Stimulated activated CD4-positive, alpha-beta T cell treated with anti-CD3 and anti-CD28 coated beads, TNF-alpha, amount 100 ng/mL, for 1 hour (primary cell): ENCODE measurements at places on chromosomes 11 and 22.

GRCh38 chr11:66317723-66318599 is 1.1 kb upstream of the CD248 start:
- DNase-seq, result no peak

- no peak for DNase-seq
Observed at GRCh38 chr11:14422052-14422813, 63.2 kb upstream of the RRAS2 start.

DNA sequence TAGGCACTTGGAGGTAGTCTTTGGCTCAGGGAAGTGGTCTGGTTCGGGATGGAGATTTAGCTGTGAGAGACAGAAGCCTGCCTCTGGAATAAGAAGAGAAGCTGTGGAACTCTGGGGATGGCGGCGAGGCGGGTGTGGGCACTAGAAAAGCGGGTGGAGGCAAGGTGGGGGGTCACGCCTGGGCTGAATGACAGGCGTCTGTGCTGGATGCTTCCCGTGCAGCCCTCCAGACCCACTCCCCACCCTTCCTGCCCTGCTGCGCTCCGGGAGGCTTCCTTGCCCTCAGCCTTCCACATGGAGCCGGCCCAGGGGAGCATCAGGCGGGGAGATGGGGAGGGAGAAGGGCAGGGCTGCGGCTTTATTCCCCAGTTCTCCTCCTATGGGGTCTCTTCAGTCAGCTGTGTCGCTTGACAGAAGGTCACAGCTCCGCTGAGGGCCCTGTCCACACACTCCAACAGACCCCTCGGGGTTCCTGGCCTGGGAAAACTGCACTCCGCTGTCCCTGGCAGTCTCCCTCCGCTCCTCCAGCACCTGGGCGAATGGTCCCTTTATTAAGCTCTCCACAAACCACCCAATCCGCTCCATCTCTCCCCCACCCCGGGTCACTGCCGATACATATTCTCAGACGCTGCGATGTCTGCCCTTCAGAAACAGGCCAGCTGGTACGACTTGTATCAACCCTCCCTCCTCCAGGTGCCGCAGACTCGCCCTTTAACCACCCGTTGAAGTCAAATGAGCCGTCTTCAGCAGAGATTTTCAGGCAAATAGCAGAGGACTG is 6.2 kb downstream of the DNAJB13 start:
- DNase-seq, result no peak

DNA sequence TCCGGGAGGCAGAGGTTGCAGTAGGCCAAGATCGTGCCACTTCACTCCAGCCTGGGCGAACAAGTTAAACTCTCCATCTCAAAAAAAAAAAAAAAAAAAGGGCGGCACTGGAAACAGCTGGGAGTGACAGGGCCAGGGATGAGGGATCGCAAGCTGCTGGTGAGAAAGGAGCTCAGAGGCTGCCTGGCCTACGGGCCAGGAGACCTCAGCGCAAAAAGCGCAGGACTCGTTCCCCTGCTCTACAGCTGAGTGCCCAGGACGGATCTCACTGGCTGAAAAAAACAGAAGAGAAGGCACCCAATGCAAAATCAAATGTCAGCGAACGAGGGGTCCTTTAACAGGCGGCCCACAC is 650 bp upstream of the NUP50 start:
- DNase-seq, result no peak

DNA sequence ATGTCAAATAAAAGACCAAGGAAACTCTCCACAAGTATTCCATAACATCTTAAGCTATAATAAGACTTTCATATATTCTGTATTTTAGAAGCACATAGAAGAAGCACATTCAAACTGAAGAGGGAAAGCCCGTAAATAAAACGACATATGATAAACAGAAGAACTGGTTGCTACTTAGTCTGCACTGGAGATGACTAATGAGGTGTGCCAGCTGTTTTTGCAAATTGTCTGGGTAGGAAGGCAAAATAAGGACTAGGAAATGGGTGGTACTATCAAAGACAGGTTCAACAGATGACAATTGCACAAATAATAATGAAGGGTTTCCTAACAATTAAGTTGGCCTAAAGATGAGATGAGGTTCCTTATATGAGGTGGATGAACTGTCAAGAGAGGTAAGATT is 593.2 kb upstream of the CCDC179 start:
- DNase-seq, result no peak

- no peak for DNase-seq
Observed at GRCh38 chr22:30010789-30011405, 69.4 kb upstream of the HORMAD2 start.

GRCh38 chr22:48824712-48825651 is 1002.7 kb downstream of the BRD1 start:
- DNase-seq, result no peak

- no peak for DNase-seq
Observed at GRCh38 chr11:97893612-97894011, 1127.1 kb upstream of the CNTN5 start.

GRCh38 chr22:42696331-42696967 is 24.2 kb downstream of the A4GALT start:
- no peak for DNase-seq

GRCh38 chr11:124865181-124865901 is at the start of gene ROBO3:
TSS of gene ROBO3 (plus strand) at chr11:124865432. CDS start at chr11:124865578, 146 bp downstream.
- DNase-seq, result no peak

GRCh38 chr22:45438336-45438735 is 24.8 kb downstream of the RIBC2 start:
- DNase-seq, result no peak

GRCh38 chr11:35135222-35135621 is 3.7 kb upstream of the CD44 start:
- DNase-seq, result no peak

- no peak for DNase-seq
Observed at GRCh38 chr11:24070435-24070834, 426.4 kb upstream of the LUZP2 start.

DNA sequence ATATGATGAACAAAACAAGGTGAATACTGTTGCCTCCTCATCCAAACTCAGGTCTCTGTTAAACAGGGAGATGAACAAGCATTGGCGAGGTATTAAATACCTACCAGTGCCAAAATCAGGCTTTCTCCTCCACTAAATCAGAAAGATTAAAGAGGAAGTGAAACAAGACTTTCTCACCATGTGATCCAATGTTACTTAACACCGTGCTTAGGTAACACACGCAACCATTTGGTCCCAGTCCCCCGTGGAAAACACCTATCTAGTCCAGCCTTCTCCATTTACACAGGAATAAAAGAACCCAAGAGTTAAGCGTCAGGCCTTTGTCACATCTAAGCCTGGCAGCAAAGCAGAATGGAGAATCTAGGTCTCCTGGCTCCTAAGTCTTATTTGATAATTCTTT is 34.5 kb downstream of the TENM4 start:
- no peak for DNase-seq

DNA sequence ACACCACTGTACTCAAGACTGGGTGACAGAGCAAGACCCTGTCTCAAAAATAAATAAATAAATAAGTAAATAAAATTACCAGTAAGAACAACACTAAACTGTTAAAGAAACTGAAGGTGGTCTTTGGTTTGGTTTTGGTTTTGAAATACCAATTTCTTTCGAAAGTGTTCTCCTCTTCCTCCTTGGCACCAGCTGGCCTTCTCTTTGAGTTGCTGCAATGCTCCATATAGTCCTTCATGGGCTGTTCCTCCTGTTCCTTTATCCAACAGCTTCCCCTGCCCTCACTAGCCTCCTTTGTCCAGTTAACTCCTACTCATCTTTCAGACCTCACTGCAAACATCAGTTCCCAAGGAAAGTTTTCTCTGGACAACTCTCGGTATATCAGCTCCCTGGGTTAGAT is 5.0 kb upstream of the UVRAG start:
- DNase-seq, result no peak

- DNase-seq, result no peak
Observed at GRCh38 chr11:130162733-130163132, 3.2 kb downstream of the ST14 start.

- DNase-seq, result no peak
Observed at GRCh38 chr11:35210876-35211546, 72.0 kb downstream of the CD44 start.

DNA sequence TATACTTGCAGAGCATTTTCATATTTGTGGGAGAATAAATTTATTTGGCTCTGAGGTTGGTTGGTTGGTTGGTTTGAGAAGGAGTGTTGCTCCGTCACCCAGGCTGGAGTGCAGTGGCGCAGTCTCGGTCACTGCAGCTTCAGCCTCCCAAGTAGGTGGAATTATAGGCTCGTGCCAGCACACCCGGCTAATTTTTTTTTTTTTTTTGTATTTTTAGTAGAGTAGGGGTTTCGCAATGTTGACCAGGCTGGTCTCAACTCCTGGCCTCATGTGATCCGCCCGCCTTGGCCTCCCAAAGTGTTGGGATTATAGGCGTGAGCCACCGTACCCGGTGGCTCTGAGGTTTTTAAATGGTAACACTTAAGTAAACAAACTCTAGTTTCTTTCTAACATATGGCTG is 161.1 kb downstream of the TEAD1 start:
- DNase-seq, result no peak

- DNase-seq, result no peak
Observed at GRCh38 chr11:71286701-71287643, 34.6 kb upstream of the SHANK2 start.

- DNase-seq, result no peak
Observed at GRCh38 chr11:104191124-104191523, 27.2 kb upstream of the PDGFD start.

DNA sequence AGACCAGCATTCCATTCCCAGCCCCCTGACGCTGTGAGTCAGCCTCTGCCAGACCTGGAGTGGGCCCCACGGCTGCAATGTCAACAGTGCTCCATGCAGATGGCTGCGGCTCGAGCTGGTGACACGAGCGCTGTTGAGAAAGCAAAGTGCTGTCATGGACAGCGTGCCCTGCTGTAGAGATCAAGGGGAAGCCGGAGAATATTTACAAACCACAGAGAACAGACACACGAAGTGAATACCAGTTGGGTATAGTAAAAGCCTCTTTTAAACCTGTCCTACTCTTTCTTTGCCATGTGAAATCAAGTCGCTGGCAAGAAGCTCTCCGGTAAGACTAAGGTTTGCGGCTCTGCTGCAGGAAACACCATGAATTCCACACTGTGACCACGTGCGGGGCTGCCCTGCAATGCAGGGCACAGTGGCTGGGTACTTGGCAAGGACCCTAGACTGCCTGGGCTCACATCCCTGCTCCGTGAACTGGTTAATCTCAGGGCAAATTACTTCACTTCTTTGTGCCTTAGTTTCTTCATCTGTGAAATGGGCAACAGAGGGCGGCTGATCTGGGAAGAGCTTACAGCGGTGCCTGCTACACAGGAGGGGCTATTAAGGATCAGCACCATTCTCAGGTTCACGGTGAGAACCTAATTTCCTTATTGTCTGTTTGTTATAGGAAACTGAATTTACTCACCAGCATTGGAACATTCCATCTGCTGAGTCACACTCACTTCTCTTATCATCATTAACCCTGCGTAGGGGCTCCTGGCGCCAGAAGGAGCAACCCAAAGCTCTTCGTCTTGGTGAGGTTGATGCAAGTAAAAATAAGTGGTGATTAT is 27.8 kb upstream of the ELFN2 start:
- no peak for DNase-seq

- DNase-seq, result no peak
Observed at GRCh38 chr11:69210310-69211035, 54.7 kb downstream of the SMIM38 start.

- DNase-seq, result no peak
Observed at GRCh38 chr22:36182056-36182455, 19.6 kb downstream of the APOL4 start.

DNA sequence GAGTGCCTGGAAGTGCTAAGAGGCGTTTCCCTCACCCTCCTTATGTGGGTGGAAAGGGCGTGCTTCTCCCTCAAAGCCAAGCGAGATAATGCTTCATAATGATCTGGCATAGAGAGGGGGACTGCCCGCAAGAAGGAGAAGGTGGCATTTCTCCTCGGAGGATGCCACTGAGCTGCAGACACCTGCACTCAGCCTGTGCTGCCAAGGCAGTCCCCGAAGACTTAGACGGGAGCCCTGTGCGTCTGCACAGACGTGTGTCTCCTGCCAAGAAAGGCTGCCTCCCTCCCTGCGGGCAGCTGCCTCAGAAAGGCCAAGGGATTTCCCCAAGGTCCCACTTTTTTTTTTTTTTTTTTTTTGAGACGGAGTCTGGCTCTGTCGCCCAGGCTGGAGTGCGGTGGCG is 48.1 kb upstream of the SPATA19 start:
- no peak for DNase-seq

DNA sequence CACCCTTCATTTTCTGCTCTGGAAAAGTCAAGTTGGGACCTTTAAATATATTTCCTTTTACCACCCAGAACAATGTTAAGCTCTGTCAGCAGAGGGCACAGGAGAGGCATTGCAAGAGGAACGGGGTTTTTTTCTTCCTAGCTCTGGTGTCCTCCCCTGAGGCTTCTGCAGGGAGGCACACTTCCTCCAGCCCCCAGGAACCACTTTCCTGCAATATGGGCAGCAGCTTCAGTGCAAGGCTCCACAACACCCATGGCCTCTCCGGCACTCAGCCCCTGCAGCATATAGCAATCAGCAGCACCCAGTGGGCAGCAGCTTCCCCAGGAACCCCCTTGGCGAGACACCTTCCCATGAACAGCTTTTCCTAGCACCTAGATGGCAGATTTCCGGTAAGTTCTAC is 101.4 kb downstream of the SYT9 start:
- DNase-seq, result no peak

GRCh38 chr11:64358536-64358906 is 441 bp upstream of the RPS6KA4 start:
- DNase-seq, result no peak

DNA sequence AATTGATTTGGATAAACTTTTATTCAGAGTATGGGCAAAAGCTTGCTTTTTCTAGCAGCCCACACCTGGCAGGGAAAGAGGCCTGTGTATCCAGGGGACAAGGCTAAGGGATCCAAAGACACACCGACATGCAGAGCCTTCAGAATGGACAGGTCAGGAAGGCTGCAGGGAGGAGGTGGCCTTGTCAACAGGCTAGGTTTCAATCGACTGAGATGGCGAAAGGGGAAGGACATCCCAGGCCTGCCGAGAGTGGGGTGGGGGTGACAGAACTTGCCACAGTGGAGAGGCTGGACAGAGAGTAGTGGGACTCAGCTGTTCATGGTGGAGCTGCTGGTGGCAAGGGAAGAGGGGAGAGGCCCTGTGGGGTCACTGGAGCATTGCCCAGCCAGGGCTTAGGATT is 5.3 kb upstream of the SLC39A13 start:
- DNase-seq, result no peak

- DNase-seq, result no peak
Observed at GRCh38 chr22:27510024-27510423, 291.5 kb downstream of the MN1 start.

DNA sequence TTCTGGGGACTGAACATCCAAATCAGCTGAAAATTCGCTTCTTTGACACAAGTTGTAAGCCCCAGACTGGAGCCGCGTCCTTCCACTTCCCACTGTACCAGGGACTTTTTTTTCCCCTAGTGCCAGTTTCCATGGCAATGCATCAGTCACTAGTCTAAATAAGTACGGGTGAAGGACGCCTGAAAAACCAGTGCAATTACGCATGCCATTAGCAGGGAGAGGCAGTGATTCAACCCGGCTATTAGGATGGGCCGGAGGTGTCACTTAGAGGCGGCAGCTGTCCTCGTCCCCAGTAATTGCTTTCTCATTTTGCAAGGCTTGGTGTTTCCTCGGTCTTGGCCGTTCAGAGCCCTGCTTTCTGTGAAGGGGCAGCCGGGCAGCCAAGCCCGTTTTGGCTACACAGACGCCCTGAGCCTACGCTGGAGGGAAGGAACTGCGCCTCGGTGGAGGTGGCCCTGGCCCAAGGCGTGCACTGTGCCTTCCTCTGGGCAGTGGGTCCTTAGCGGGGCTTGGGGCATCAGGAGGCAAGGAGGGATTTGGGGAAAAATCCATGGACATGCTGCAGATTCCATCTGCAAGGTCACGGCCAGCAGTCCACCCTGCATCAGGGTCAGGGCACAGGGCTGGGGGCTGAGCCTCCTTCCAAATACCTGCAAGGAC is 319.7 kb downstream of the CTTN start:
- DNase-seq, result no peak

- DNase-seq, result no peak
Observed at GRCh38 chr11:65476632-65477148, 22.2 kb upstream of the MALAT1 start.
